Daoy (cell line): ENCODE measurements at places on chromosomes 2 and 18. TPM values are rescaled to one million over a fixed set of nuclear protein-coding genes. Genes with fewer than 3 reads are reported as not detected.

DNA sequence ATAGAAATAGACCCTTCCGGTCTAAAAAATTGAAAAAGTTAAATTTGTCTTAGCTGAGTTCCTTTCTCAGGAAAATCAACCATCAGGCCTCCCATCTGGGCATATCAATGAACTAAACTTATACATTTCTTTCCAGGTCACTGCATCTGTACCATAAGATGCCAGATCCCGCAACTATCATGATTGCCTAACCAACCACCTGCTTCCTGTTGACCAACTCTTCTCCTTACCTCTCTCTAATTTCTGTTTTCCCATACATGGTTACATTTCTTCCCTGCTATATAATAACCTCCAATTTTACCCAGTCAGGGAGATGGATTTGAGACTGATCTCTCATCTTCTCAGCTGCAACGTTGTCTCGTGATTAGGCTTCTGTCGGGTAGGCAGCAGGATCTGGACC lies 228.7 kb downstream of the FSIP2 start:
- DNase-seq, result no peak

DNA sequence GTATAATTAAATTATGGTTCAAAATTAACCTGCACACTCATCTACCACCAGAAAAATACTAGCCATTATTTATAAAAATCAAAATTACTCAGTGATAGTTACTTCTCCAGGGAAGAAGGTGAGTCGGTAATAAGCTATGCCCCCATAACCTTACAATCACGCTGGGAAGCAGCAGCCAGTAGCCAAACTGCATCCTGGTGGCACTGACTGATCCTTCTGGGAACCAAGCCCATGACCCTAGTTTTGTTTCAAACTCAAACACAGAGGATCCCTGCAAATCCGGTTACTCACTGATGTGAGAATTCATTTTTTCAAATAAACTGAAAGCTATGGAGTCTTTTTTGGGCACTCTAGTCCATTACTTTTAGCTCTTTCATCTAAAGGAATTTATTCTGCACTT lies 88.2 kb upstream of the VWC2L start:
- DNase-seq, result no peak

GRCh38 chr2:202909394-202910192 lies 1.9 kb downstream of the WDR12 start:
- no peak for DNase-seq

DNA sequence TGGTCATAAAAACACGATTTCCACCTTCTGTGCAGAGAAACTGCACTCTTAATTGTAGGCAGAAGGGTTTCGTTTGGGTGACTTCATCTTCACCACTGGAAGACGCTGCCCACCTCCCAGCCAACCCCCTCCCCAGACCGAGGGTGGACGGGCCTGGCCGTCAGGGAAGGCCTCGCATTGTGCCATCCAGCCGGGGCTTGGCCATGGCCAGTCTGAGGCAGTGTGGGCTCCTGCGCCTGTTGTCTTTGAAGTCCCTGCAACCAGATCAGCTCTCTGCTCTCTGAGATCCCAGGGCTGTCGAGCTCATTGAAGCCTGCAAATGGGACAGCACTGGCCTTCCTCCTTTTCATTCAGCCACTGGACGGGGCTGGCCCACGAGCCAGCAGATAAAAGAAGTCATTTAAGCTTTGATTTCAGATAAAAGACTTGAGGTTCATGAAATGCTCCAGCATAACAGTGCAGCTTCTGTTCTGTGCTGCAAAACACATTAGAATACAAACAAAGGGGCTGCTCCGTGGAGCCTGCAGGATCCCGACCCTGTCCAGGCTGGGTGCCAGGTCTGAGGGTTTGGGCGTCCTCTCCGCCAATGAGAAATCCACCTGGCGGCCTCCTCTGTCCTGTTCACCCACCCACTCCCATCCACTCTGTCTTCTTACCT lies 253.5 kb downstream of the LDLRAD4 start:
- DNase-seq, result no peak

Gene C2orf92
- total RNA-seq, result 0.24 and 4.9 TPM in 2 replicates

DNA sequence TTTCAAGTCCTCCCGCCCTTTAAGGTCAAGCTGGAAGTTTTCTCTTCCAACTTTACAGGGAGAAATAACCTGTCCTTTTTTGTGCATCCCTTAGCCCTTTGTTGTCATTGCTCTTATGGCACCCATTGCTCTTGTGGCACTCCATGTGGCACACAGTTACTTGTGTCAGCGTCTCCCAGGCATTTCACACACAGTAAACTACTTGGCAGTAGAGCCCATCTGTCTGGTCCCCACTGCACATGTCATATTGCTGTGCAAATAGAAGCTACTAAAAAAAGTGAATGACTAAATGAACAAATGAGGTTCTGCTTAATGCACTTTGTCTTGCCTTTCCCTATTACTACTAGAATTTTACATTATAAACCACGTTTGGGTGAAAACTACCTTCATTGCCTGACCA lies 149.3 kb downstream of the EML6 start:
- DNase-seq, result no peak

DNA sequence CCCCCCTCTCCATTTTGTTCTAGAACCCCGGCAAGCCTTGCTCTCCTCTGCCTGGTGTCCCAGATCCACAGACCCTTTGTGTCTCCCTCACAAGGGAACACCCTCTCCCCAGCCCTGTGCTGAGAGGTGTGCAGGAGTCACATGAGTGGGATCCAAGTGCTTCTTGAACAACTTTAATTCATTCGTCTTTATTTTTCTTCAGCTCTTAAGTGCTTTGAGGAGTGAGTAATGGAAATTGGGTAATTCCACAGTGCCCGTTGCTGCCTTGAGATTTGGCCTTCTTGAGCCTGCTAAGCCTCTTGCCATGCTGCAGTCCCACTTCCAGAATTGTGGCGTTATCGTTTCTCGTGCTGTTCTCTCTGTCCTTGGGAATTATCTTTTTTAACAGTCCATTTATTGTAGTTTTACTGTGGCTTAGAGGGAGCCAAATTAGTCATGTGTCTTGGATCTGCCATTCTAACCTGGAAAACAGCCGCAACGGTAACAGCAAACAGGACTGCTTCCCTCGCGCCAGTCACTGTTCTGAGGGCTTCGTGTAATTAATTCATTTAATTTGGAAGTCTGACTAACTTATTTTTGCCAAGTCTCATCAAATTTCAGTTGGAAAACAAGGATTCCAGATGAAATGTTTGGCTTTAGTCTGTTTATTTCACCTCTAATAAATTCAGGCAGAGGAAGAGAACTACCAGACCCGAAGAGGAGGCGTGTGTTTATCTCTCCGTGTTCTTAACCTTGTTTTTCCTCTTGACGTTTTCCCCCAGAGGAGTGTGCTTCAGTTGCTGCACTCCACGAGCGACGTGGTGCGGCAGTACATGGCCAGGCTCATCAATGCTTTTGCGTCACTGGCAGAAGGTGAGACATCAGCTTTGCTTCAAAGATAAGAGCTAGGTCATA lies 72.0 kb downstream of the ARMC9 start:
- DNase-seq, result no peak

DNA sequence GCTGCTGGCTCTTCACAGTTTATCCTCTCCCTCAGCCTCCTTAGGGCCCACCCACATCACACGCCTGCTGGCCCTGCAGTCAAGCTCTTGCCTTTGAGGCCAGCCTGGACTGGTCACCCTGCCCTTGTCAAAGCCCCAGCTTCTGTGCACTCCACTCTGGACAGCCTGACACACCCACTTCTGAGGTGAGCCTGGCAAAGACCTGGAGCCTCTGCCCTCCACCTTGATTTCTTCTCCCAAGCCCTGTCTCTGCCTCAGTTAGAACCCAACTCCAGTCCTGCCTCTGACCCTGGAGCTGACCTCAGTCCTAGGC lies 37.0 kb upstream of the TAF1B start:
- DNase-seq, result no peak

DNA sequence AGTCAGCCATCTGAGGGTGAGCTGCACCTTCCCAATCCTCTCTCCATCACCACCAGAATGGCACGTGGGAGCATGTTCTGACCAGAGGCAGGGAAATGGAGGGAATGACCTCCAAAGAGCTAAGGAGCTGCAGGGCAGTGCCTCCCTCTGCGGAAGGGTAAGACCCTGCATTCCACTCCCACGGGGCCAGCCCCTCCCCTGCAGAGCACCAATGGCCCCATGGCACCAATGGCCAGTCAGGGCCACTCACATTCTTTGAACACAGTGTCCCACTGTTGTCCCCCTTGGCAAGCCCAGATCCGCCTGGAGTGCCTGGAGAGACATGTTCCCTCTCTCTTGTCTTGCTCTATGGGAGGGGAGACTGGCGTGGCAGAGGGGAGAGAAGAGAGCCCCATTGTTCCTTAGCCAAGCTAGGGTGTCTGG lies 164.4 kb downstream of the TNS1 start:
- DNase-seq, result no peak

- DNase-seq, result peak; percentile 52
These were observed 38.7 kb upstream of the MEX3C start for GRCh38 chr18:51236225-51236624.

Gene YIPF4
- 20.9 and 59.1 TPM in 2 replicates for total RNA-seq

Gene C2orf80
- not detected in 2 replicates for total RNA-seq

GRCh38 chr2:118642501-118642900 lies 204.9 kb downstream of the EN1 start:
- no peak for DNase-seq

DNA sequence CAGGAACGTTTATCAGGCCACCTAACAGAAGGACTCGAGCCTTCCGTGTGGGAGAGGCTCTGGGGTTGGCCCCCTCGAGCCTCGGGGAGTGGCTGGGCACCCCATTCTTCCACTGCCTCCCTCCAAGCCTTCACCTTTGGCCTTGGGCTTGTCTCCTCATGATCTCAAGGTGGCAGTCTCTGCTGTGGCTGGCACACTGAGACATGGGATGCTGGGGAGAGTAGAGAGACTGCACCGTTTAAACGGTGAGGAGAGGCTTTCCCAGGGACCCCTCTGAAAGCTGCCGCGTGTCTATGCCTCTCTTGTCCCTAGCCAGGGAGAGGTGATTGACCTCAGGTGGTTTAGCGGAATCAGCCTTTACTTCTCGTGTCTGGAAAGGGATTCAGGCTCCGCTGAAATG lies 71.0 kb downstream of the DCDC2C start:
- DNase-seq, result no peak

DNA sequence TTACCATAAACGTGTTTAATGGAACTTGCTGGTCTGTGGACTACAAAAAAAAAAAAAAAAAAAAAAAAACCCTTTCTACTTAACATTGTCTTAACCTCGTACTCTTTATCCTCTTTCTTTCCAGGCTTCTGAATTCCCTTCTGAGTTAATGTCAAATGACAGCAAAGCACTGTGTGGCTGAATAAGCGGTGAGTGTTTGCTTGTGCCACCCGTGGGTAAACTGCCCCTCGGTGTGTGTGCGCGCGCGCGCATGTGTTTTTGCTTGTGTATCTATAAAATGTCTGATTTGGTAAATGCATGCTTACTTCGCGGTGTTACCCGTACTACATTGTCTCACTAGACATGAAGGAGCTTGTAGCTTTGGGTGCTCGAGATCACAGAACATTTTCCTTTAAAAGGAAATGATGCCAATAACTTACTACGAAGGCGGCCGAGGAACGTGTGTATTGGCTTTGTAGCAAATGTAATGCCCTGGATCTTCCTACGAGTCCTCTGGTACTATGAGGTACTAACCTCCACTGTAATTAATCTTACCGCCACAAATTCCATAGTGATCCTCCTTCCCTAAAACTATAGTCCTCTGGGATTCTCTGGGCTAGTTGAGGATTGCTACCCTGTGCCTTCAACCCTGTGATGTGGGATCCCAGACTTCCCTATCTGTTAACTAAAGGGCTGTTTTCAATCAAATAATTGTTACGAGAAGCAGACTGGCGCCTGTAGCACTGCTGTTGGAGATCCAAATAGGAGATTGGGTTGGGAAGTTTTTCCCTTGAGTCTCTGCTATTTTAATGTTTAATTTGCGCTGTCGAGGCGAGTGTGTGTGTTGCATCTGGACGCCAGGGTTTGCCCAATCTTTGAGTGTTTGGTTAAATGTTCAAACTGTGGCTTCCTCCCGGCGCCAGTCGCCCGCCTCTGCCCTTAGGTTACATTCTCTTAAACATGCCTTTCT lies 1.1 kb downstream of the ID2 start:
- DNase-seq, result peak; percentile 33

DNA sequence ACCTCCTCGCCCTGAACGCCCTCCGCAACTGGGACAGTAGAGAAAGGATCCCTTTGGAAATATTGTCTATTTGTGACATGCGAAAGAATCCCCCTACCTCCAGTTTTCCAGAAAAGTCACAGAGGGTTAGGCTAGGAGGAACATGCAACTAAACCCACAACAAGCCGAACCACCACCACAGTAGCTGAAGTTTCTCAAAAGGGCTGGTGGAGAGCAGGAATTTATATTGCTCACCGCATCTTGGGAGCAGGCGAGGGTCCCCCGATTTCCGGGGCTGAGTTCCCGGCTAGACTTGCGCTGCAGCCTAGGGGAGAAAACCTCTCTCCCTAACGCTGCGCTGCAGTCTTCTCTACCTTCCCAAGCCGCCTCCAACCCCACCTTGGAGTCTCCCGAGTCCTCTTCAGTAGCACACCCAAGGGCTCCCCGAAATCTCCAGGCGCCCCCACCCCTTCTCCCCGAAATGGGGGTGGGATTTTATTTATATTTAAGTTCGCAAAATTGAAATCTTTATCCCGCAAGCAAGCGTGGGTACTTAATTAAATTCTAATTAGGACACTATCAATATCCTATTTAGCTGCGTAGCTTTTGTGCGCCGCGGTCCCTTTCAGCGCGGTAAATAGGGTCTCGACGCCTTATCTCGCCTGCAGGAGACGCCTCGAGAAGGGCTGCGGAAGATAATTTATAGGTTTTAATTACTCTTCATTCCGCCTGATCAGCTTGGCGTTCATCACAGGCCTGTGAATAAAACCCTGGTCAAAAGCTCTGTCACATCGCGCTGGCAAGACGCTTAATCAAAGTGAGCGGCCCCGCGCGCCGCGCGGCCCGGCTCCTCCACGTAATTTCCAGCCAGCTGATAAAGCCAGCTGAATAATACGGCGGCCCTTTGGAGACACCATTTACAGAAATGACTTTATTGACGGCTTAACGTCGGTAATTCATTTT lies 2.0 kb upstream of the EN1 start:
- DNase-seq, result no peak

Gene C2orf78
- under 0.01 TPM in 1 of 2 replicates, not detected in the other for total RNA-seq

DNA sequence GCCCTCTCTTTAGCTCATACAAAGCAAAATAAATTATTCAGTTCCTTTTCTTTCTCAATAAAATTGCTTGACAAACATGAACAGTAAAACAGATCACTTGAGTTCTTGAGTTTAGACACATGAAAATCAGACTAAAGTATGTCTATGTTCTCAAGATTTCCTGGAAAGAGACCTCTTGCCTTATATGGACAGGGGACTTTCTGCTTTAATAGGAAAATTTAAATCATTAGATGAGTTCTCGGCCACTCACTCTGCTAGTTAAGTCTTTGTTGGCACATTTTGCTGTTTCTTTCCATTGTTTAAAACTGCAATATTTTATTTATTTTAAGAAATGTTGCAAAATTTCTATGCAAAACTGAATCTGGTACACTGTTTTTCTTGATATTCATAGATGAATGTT lies 207.8 kb downstream of the RND3 start:
- no peak for DNase-seq

DNA sequence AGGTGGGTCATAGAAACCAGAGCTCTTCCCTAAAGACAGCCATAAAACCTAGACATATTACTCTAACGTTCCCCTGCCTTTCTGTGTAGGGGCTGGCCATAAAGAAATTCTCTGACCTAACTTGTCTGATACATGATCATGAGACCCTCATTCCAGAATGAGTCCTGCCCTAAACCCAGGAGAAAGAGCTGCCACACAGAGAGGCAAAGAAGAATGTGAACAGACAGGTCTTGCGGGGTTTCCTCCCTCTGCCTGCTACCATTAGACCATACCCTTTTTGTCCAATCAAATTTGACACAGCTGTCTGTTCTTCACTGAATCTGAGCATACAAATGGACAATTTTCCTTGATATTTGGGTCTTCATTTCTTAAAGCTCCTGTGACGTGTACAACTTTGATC lies 198.8 kb upstream of the LHCGR start:
- no peak for DNase-seq

Gene PFN4
- 0.74 and 4.7 TPM in 2 replicates for total RNA-seq

Gene STARD6
- total RNA-seq, result 0.11 TPM in 1 of 2 replicates, not detected in the other
